Activated naive CD4-positive, alpha-beta T cell treated with anti-CD3 and anti-CD28 coated beads for 36 hours (primary cell): ENCODE measurements at places on chromosomes 3 and 15.

DNA sequence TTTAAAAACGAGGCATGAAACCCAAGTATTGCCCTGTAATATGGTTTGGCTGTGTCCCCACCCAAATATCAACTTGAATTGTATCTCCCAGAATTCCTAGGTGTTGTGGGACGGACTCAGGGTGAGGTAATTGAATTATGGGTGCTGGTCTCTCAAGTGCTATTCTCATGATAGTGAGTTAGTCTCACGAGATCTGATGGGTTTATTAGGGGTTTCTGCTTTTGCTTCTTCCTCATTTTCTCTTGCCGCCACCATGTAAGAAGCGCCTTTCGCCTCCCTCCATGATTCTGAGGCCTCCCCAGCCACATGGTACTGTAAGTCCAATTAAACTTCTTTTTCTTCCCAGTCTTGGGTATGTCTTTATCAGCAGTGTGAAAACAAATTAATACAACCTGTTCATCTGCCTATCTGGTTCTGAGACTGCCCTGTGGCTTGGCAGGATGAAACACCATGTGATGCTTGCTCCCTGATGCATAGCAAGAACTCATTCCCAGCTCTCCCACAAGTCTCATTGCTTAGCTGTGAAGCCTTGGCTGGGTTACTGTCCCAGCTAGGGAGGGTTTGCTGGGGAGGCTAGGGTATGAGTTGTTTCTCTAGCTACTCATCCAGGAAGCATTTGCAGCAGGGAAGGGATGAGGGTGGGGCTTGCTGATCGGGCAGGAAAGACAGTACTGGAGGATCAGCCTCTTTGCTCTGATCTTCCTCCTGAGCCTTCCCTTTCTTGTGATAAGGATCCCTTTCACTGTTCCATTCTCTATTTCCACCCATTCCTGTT, 3.7 kb upstream of the SQOR start:
- DNase-seq = no peak

DNA sequence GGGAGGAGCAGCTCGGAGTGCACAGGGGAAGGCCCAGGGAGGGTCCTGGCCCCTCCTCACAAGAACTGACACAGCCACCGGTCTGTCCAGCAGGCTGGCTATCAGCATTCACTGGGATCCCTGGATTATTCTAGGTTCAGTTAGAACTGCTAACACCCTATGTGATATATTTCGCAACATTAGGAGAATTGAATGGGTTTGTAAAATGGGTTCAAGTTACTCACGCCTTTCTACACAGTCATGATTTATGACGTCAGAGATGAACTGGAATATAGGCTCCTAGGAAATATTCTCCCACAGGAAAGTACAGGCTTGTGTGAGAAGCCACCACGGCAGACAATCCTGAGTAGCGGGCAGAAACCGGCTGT, 969 bp upstream of the BSN start:
- no peak for DNase-seq

DNA sequence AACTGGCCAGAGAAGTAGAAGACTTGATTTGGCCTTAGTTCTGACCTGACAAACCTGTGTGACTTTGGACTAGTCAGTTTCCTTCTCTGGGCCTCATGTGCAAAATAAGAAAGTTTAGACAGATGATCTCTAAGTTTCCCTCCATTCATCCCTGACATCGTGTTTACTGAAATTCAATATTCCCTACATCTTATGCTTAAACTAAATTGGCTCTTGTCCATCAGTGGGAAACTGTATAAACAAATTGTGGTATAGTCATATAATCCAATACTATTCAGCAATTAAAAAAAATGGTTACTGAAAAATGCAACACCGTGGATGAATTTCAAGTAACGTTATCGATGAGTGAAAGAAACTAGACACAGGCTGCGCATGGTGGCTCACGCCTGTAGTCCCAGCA, 64.4 kb upstream of the HRH1 start:
- no peak for DNase-seq

DNA sequence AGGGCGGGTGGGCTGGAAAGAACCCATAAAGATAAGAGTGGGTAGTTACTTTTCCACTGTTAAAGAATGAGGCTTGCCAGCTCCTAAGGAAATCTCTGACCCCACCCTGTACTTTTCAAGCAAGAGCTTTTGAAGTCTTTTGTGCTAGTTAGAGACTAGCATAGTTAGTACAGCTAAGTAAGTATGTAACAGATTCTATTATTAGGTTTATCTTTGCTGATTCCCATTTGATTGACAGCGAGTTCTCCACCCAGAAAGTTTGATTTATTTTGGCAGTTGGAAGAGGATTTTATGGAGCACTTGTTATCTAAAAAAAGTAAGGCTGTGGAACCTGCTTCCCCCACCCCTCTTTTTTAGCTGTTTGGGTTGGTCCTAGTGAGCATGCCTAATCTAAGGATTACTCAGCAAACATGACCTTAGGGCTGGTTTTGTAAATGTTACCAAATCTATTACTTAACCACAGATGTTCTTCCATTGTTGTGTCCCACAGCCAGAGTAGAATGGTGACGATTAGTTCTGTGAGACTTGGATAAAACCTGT, 57.6 kb downstream of the FNDC3B start:
- DNase-seq = no peak

DNA sequence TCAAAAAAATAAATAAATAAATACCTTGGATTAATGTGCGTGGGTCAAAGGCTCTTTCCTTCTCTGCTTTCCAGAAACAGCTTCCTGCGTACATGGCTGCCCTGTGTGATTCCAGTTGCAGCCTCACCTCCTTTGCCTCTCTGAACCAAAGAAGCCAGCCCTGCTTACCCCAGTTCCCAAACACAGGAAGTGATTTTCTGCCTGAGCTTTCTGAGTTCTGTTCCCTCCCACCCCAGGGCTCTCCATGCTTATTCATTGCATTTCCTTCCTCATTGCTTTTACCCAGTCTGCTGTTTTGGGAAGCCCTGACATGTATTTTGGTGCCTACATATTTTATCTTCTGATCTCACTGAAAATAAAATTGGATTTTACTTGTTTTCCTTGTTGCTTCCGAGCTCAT, 15.4 kb downstream of the ZSCAN2 start:
- no peak for DNase-seq

DNA sequence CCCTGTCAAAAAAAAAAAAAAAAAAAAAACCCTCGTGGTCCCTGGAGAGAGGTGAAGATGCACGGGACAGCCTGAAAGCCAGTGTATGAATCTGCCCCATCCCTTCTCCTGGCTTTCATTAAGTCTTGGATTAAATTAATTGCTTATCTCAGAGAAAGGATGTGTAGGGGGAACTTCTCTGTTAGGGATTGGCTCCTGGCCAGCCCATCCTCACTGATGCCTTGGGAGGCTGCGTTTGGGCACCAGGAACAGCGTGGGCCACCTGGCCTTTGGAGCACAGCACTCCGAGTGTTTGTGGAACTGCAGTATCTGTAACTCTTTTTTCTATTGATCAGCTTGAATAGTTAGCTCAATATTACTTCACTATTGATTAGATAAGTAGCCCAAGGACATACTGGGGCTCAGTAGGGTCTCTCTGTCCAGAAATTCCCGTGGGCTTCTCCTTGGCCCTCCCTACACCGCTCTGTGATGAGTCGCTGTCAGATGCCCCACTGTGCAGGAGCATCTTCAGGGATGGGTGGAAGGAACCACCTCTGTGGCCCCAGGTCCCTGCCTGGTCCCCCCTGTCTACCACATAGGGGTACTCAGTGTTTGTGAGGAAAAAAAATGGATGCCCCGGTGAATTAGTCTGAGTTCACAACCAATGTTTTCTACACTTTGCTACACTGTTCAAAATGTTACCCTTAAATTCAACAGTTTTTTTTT, 2.0 kb downstream of the PXYLP1 start:
- DNase-seq = no peak

GRCh38 chr15:38620098-38620497, 55.5 kb upstream of the RASGRP1 start:
- DNase-seq = no peak

- no peak for DNase-seq
Measured at GRCh38 chr3:7760718-7761117, 740.9 kb upstream of the LMCD1 start.

DNA sequence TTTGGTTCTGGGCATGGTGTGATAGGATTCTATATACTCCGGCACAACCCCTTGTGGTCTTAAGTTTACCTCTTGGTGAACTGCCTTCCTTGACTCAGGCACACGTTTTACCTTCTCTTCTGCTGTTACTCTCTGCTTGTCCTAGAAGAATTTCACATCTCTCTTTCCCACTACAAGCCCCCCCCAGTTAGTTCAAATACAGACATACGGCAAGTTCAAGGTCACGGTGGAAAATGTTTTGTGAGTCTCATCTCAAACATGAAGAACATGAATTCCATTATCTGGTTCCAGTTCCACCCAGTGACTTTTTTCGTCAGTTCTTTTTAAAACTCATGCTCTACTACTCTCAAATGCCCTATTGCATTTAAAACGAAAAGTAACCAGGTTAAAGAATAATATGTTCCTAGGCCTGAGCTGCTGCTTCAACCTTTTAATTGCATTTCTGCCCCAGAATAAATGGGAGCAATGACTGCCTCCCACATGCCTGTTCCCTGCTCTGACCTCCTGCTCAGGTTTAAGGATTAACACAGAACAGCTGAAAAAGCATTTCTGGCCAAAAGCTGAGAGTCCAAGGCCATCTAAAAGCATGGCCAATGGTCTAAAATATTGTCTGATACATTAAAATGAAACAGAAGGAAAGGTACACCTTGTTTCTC, 132.8 kb downstream of the OSBPL10 start:
- DNase-seq = no peak

DNA sequence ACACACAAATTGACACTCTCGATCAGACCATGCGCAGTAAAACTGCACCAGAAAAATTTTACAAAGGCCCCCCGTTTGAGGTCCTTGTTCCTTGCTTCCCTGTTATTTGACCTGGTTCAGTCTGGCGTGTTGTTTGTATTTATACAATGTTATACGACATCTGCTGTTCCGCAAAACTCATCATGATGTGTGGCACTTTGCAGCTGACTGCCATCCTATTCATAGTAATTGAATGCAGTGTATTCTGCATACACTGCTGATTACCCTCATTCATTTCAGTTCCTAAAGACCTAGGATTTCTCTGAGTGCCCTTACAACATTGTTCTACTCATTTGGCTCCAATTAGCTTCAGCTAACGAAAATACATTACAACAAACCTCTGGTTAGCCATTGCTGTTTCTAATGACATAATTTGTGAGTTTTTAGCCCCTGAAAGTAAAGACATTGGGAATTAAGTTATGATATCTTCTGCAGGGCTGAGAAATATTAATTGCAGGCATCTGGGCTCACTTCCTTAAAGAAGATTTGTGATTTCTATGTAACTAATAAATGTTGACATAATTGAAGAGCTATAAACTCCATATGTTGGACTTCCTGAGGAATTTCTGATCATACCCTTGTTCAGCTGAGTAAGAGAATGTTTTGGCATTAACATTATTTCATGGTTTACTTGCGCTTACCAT, 75.7 kb downstream of the C3orf38 start:
- DNase-seq = no peak

DNA sequence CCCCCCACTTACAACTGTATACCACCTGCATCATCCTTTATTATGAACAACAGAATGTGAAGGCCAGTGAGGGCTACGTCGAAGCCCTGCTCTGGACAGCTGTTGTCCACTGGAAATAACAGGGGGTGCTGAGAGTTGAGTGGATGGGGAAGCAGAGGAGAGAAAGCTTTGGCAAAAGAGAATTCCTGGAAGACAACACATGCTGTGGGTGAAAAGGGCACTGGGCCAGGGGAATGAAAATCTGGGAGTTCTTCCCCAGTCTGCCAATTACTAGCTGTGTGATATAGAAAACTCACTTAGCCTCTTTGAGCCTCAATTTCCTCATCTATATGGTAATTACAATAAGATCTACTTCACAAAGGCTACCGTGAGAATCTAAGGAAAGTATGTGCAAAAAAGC, 40.7 kb downstream of the FSTL1 start:
- DNase-seq = no peak

DNA sequence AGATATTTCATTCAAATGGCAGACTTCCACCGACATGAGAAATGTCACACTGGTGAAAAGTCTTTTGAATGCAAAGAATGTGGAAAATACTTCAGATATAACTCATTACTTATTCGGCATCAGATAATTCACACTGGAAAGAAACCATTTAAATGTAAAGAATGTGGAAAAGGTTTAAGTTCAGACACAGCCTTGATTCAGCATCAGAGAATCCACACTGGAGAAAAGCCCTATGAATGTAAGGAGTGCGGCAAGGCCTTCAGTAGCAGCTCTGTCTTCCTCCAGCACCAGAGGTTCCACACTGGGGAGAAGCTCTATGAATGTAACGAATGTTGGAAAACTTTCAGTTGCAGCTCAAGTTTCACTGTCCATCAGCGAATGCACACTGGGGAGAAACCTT, 8.6 kb upstream of the ZNF621 start:
- no peak for DNase-seq

GRCh38 chr3:169199283-169199682, 464.2 kb downstream of the MECOM start:
- no peak for DNase-seq

GRCh38 chr3:12935023-12935860, 93.9 kb upstream of the RPL32 start:
- DNase-seq = no peak

GRCh38 chr3:156739976-156740375, 65.6 kb downstream of the TIPARP start:
- DNase-seq = no peak

- DNase-seq = no peak
Measured at GRCh38 chr3:196222876-196223595, 6.7 kb downstream of the SLC51A start.

- DNase-seq = no peak
Measured at GRCh38 chr15:100919481-100920405, 586 bp downstream of the LRRK1 start.

GRCh38 chr3:169041677-169042171, 621.8 kb downstream of the MECOM start:
- DNase-seq = no peak

- no peak for DNase-seq
Measured at GRCh38 chr15:83977992-83978391, 257.6 kb upstream of the GOLGA6L4 start.

DNA sequence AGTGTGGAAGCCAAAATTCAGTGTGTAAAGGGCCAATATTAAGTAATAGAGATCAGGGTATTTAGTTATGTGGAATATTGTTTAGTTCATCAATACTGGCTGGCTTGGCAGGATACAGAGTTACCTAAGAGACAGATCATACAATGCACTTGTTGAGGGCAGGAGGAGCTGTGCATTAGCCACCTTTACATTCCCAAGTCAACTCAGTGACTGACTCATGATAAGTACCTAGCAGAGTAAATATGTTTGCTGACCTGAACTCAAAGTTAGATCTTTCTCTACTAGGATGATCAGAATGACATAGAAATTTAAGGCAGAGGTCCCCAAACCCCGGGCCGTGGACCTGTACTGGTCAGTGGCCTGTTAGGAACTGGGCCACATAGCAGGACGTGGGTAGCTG, 3.5 kb upstream of the ABHD17C start:
- no peak for DNase-seq

- DNase-seq = peak; percentile 35
Measured at GRCh38 chr15:75023872-75024636, 664 bp downstream of the PPCDC start.

GRCh38 chr3:8303466-8303865, 198.2 kb upstream of the LMCD1 start:
- DNase-seq = no peak
